Lung (tissue), 17 donors: ENCODE measurements at places on chromosomes 11 and 22.

DNA sequence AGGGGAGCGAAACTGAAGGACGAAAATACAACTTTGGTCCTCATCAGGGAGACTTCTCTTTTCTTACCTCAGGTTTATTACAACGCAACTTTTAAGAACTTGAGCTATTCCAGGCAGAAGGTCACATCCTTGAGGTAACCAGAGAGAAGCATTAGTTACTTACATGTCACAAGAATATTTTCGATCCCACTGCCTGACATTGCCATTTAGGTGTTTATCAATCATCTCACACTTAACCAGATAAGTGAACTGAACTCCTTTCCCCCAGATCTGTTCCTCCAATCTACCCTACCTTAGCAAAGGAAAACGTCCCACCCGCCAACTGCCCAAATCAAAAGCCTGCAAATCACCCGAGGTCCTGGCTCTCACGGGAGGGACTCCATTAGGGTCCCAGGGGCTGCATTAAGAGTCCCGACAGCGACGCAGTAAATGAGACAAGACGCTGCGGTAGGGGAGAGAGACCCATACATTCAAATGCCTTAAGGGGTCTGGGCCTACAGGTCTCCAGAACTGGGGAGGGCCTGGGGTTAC, 734 bp downstream of the ZNF280B start:
- DNase-seq, result peak; percentile 18

- no peak for DNase-seq
Observed at GRCh38 chr11:44618561-44619425, 53.3 kb downstream of the CD82 start.

DNA sequence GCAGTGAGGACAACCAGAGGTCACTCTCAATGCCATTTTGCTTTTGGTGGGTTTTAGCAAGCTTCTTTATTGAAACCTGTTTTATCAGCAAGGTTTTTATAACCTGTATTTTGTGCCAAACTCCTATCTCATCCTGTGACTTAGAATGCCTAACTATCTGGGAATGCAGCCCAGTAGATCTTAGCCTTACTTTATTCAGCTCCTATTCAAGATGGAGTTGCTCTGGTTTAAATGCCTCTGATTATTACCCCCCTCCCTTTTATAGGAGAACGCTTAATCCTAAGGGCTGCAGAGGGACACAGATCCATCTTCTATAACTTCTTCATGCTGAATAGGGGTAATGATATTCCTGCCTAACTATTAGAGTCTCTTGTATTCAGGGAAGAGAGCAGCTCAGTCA, 179.1 kb downstream of the KIF18A start:
- no peak for DNase-seq

DNA sequence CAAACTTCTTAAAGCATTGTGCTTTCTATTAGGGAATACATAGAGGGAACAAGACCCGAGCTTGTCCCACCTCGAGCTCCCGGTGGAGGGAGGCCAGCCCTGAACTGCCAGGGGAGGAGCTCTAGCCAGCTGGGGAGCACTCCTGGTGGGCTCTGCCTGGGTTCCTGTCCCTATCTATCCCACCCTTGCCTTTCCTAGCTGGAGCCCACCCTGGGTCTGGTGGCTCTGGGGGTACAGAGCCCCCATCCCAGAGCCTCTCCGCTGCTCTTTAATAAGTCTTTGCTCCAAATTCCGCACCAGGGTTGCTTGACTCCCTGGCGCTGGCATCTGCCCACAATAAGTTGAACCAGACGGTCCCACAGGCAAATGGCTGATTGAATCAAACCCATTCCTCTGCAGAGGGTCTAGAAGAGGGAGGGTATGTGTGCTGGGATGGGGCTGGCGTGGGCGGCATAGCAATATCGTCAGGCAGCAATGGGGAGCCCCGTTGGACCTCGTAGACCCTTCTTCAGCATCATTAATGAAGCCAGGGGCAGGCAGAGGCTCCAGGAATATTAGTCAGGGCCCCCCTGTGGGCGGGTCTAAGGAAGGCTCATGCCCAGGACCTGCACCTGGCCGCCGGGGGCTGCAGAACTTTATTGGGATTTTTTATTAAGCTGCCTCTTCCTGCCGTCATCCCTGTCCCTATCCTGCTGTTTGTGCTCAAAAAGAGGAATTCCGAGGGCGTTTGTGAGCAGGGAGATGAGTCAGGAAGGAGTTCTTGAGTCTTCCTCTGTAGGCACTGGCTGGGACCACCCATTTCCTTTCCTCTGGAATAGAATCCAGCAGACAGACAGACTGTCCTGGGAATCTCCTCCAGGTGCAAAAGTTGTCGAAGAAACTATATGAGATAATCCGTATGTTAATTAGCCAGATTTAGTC, 38.5 kb upstream of the RIC3 start:
- peak; percentile 22 for DNase-seq

DNA sequence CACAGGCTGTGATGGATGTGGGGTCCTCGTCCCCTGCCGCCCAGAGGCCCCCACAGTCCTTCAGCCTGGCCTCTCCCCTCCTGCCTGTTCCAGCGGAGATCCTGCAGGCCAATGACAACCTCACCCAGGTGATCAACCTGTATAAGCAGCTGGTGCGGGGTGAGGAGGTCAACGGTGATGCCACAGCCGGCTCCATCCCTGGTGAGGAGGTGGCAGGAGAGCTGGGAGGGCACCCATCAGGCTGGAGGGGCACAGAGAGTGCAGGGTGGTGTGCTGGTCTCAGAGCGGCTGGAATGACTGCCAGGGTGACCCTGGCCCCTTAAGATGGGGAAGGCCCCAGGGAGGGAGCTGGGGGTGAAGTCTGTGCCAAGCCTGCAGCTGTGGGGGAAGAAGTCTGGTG, 14.6 kb upstream of the SH3BP1 start:
- DNase-seq, result no peak
